ENCODE measurements at places on chromosomes 16 and 17.

DNA sequence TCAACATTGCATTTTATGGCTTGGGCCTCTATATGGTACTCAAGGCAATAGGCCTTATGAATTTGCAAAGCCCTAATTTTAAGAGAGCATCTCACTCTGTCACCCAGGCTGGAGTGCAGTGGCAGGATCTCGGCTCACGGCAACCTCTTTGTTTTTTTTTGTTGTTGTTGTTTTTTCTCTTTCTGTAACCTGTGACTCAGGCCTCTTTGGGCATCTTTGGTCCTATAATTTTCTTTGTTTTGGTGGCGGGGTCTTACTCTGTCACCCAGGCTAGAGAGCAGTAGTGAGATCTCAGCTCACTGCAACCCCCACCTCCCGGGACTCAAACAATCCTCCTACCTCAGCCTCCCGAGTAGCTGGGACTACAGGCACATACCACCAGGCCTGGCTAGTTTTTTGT, 21.8 kb upstream of the HERPUD1 start:
- no peak for DNase-seq

- DNase-seq, result no peak
Measured at GRCh38 chr17:57572062-57572461, 173.0 kb downstream of the CCDC182 start.

DNA sequence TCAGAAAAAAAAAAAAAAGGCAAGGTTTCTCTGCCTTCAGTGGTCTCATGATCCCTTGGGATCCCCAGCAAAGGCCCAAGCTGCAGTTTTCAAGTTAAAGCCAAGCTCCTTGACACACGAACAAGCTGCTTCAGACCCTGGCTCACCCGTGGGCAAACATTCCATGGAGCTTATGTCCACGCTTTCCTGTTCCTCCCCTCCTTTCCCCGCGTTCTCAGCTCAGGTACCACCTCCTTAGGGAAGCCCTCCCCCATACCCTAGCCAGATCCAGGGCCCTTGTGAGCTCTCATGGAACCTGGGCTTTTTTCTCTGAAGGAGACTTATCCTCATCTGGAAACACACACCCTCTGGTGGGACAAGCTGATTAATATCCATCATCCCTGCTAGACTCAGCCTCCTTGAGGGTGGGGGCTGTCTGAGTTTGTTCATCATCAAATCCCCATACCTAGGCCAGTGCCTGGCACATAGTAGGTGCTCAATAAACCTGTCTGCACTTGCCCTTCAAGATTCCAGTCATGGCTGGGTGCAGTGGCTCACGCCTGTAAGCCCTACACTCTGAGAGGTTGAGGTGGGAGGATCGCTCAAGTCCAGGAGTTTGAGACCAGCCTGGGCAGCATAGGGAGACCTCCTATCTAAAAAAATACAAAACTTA, 54.7 kb downstream of the COTL1 start:
- no peak for DNase-seq

- no peak for DNase-seq
Measured at GRCh38 chr17:82720204-82720603, 3.7 kb downstream of the FN3KRP start.
